Activated T-helper 2 cell treated with anti-CD3 and anti-CD28 coated beads, Interferon-gamma antibody, Interleukin-2, Interleukin-4, amounts not matched to agents 10 μg/mL and 5 μg/mL and 100 μg/mL, durations not matched to agents 14 hours and 24 hours and 36 hours (primary cell): ENCODE measurements at places on chromosomes 2 and 18. TPM values are rescaled to one million over a fixed set of nuclear protein-coding genes. Genes with fewer than 3 reads are reported as not detected.

HOXD4 gene
- not detected in 2 replicates for total RNA-seq

LTBP1 gene
- total RNA-seq = 0.34 and 0.82 TPM in 2 replicates

IL36B gene
- not detected in 2 replicates for total RNA-seq

ASAP2 gene
- total RNA-seq = 0.74 and 0.96 TPM in 2 replicates

MARS2 gene
- total RNA-seq = 16.8 and 17.2 TPM in 2 replicates

RBKS gene
- total RNA-seq = 1.8 and 3.0 TPM in 2 replicates

PKDCC gene
- total RNA-seq = 0.11 TPM in 1 of 2 replicates, not detected in the other

ANKRD30B gene
- total RNA-seq = not detected in 2 replicates

NEU2 gene
- total RNA-seq = not detected in 2 replicates

SPC25 gene
- total RNA-seq = 18.4 and 18.5 TPM in 2 replicates
